ENCODE measurements at places on chromosomes 7 and 10.

- DNase-seq, result no peak
Observed at GRCh38 chr10:30990971-30991646, 40.6 kb downstream of the ZNF438 start.

GRCh38 chr7:37068902-37069301, 344.6 kb upstream of the AOAH start:
- no peak for DNase-seq

GRCh38 chr10:76675561-76675950, 962.1 kb downstream of the KCNMA1 start:
- DNase-seq, result no peak

DNA sequence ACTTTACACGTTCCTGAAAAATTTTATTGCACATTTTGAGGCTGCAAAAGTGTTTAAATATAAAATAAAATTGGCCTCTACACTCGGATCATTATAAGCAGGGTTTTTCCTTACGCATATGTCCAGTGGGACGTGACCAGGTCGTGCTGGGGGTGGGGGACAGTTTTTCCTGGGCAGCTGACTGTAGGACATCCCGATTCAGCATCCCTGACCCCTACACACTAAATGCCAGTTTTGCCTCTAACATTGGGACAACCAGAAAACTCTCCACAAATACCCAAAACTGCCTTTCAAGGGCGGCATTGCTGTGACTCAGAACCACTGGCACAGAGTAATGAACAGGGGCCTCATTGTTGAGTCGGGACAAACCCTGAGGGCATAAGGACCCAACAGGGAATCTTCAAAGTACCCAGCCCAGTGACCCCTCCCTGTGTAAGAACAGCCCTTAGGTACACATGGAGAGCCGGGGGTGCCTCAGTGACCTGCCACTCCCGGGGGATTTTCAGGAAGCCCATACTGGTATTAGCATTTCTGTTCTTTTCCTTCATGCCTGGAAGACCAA, 170.6 kb downstream of the ARHGAP21 start:
- no peak for DNase-seq

GRCh38 chr10:63264617-63265221, 131.6 kb downstream of the NRBF2 start:
- no peak for DNase-seq

DNA sequence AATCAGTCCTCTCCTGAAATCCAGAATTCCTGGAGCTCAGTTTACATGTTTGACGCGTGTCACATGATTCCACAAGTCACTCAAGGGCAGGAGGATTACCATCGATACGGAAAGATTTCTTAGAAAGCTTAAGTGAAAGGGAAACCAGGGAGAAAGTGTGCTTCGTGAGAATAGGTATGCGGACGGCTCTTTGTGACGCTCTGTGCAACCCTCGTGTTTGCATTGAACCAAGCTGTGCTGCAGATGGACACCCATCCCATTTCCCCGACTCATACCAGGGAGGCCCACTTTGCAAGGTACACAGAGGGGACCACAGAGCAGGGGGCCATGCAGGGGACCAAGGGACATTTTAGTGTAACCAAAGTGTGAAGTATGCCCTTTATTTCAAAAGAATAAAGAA, 43.2 kb downstream of the IKZF1 start:
- DNase-seq, result no peak

- no peak for DNase-seq
Observed at GRCh38 chr10:92146107-92146506, 144.8 kb downstream of the CPEB3 start.

DNA sequence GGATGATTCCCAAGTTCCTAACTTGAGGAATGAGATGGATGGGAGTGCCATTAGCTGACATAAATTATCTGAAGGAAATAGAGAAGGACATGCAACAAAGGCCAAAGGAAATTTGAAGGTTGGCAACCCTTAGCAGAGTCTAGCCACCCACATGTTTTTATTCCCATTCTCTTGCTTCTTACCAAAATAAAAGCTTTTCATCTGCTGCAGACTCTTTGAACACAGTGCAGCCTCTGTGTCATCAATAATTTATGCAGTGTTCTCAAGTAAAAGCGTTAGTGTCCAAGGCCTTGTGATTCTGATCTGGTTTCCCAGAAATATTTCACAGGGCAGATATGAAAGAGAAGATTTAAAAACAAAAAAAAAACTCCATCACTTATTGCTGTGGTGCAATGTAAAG, 98.5 kb downstream of the ST7 start:
- DNase-seq, result no peak

DNA sequence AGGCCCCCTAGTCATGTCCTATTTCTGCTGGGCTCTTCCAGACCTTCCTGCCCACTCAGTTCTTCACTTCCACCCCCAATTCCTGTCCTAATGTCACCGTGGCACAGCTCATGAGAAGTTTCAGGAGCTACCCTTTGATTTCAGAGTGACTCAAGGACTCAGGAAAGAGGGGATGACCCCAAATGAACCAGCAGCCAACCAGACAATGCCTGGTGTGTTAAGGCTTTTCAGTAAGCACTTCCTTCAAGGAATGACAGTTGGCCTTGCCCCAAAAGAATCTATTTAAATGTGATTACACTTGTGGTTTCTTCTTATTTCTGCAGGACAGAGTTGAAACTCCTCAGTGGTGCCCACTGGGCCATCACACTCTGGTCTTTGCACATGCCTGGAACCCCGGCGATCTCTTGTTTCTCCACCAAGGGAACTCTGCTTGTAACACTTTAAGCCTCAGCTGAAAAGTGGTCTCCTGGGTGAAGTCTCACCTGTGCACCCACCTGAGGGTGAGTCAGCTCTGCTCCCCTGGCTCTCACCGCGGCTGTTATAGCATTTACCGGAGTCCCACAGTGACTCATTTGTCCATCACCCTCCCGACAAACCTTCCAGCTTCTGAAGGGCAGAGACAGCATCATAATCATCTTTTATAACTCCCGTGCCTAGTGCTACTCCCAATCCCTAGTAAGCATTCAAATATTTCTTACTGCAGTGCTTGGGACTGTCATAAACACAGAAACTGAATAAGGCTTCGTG, 123.0 kb upstream of the SVIL start:
- no peak for DNase-seq

DNA sequence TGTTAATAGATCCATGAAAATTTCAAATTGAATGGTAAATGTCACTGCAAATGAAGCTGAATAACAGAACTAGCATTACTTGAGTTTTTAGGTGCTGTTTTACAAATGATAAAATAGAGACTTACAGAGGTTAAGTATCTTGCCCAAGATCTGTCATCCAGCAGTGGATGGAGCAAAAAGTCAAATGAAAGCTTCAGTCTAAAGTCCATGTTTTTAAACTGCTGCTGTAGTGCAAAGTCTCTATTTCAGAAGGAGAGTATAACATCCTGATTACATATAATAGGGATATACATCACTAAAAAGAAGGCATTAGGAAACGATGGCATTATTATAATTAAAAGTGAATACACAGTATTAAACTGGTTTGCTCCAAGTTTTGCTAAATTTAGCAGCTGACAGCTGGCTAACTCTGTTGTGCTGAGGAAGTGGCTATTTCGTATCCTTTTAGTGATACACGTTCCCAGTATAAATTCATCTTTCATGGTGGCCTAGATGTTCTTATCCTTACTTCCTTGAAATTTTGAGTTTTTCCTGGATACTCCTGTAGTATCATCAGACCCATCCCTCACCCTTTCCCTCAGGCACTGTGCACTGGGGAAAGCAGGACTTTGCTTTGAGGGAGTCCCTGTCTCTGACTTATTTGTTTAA, 603.2 kb downstream of the MAGI2 start:
- no peak for DNase-seq

DNA sequence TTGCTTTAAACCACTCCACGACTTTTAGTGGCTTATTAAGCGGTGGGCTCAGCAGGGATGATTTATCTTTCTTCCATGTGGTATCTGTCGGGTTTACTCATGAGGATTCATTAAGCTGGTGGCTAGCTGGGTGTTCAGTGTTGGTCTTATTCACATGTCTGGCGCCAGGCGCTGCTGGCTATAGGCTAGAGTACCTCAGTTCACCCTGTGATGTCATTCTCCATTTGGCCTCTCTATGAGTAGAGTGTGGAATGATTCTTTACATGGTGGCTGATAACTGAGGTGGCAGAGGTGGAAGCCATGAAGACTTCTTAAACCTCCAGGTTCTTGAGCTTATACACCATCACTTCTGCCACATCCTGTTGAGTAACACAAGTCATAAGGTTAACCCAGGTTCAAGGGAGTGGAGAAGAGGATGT, 115.4 kb downstream of the MLLT10 start:
- no peak for DNase-seq

DNA sequence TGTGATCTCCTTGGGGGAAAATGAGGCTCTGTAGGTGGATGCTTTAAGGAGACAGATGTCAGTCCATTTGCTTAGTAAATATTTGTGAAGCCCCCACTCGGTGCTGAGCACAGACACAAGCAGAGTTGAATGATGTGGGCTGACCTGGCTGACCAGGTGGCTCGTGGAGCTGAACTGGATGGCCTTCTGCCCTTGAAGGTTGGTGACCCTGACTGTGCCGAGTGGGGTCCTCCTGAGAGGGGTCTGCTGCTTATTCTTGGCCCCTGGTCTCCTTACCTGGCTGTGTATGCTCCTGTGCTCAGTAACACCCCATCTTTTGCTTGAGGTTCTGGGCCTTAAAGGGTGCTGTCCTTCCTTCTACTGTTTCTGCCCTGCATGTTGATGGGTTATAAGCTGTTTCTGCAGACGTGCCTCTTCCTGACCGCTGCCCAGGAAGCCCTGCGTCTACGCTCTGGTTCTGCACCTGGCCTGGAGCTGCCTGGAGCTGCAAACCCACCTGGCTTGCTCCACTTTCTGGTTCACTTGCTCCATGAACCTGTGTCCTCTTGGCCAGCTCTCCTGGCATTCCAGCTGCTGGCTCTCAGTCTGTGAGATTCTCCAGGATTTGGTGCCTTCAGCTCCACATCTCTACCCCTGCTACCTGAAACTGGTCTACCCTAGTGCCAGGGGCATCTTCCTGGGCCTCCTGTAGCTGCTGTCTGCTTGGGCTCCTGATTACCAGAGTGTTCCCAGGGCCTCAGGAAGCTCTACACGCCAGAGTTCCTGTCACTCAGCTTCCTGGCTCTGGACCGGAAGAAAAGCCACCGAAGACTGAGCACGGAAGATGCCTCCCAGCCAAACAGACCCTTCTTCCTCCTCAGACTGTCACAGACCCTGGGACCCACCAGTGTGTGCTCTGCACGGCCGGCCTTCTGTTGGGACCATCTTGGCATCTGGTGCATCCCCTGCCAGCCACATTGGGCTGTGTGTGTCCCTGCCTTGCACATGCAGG, 76.5 kb downstream of the ADCY1 start:
- DNase-seq, result no peak

GRCh38 chr7:1466524-1467271, 7.4 kb upstream of the MICALL2 start:
- DNase-seq, result peak; percentile 82

GRCh38 chr10:102581981-102582580, 62.2 kb upstream of the TRIM8 start:
- no peak for DNase-seq

GRCh38 chr10:100223879-100224278, 5.5 kb downstream of the CHUK start:
- DNase-seq, result no peak

Data from Right ventricle myocardium inferior (tissue), 1 donor.